ENCODE measurements at places on chromosomes 16 and 17. TPM values are rescaled to one million over a fixed set of nuclear protein-coding genes. Genes with fewer than 3 reads are reported as not detected.

Gene NTN3
- total RNA-seq: not detected

Gene ABCA8
- total RNA-seq: not detected

Gene DRC3
- 0.15 TPM for total RNA-seq

Gene IGF2BP1
- not detected for total RNA-seq

Gene MYH13
- total RNA-seq: not detected

Gene ZNF750
- 0.08 TPM for total RNA-seq

Gene SUPT4H1
- total RNA-seq: 27.1 TPM

Gene ZSWIM7
- 15.6 TPM for total RNA-seq
